ENCODE measurements at places on chromosomes 5 and 9.

DNA sequence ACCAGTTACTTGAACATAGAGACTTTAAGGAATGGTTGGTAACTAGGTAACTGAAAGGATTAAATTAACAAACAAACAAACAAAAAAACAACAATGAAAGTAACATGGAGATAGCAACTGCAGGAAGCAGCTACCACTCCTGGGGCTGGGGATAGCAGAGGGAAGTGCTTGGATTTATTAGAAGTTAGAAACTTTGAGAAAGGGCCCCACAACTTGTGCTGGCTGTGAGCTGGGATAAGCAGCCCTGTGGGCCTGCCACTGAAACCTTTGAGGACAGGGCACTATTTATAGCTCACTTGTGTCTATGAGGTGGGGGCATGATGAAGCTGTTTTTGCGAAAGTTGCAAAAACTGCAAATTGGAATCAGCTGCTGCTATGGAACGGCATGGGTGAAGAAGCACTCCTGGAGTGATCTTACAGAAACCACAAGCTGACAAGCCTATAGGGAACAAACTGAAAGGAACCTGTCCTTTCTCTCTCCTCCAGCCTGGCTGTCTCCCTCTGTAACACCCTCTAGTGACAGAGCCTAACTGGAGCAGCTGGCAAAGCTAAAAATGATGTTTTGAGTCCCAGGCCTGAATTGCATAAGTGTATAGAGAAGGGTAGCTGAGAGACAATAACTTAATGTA lies 91.4 kb upstream of the RANBP6 start:
- DNase-seq: no peak

GRCh38 chr9:7146582-7146981 lies 388.8 kb downstream of the KDM4C start:
- no peak for DNase-seq

- DNase-seq: no peak
Observed at GRCh38 chr9:133490865-133491655, 12.2 kb upstream of the SLC2A6 start.

DNA sequence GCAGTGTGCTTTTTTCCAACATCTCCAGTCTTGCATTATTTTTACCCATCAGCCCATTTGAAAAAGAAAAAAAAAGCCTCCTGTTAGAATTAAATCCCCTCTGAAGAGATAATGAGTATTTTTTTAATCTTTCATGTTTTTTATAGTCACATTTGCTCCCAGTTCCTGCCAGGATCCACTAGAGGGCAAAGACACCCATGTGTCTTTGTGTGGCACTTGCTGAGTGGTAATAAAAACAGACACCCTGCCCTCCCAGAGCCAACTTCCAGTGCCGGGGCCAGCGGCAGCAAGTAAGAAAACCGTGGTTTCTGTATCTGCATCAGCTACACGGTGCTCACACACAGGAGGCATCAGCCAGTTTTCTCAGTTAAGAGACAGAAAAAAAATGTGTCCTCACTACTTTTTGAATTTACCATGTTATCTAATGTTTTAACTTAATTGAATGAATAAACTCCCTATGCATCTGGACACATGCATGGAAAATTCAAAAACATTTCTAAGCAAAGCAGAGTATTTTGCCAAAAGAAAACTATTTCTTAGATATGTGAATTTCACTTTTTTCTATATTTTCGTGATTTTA lies 70.2 kb upstream of the PLEKHG4B start:
- DNase-seq: no peak

DNA sequence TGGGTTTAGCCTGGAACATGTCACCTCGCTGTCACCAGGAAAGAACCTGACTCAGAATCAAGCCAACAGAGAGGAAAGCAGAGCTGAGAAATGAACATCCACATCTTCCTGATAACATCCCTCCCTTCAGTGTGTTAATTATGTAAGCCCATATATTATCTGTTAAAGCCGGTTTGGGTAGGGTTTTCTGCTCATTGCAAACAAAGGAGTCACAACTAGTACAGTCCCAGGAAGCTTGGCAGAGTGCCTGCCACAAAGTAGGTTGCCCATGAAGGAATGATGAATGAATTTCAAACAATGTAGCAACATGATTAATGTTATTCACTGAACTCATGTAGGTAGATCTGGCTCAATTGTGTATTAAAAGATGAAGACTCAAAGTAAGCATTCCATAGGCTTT lies 10.4 kb upstream of the PPARGC1B start:
- DNase-seq: no peak

DNA sequence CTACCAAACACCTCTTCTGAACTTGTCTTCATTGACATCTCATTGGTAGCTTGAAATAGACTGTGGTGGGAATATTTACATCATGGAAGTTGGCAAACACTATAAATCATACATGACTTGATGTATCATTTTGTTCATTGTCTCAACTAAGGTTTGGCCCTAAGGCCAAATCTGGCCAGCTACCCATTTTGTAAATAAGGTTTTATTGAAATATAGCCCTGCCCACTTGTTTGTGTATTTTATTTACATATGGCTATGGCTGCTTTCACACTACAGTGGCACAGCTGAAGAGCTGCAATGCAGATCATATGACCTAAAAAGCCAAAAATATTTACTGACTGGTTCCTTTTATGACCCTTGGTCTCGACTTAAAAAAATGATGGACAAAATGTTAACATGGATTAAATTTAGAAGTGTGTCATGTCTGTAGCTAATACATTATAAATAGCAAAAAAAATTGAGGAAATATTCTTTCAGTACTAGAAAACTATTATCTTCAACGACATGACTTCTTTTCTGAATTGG lies 22.1 kb downstream of the FAM240B start:
- no peak for DNase-seq

DNA sequence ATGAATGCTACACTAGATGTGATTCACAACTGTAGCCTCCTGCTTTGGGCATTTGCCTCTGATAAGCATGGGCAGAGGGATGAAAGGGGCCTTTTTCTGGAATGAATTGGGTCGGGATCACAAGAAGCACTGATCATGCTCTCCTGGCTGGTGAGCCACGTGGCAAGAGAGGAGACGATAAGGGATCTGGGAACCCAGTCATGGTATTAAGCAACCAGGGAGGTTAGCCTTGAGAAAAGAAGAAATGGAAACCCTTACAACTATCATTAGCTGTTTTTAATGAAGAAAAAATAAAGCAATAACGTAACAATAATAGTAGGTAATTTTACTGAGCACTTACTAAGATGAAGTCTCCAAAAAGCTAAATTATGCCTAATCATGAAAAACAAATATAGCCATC lies 50.0 kb upstream of the RAI14 start:
- no peak for DNase-seq

DNA sequence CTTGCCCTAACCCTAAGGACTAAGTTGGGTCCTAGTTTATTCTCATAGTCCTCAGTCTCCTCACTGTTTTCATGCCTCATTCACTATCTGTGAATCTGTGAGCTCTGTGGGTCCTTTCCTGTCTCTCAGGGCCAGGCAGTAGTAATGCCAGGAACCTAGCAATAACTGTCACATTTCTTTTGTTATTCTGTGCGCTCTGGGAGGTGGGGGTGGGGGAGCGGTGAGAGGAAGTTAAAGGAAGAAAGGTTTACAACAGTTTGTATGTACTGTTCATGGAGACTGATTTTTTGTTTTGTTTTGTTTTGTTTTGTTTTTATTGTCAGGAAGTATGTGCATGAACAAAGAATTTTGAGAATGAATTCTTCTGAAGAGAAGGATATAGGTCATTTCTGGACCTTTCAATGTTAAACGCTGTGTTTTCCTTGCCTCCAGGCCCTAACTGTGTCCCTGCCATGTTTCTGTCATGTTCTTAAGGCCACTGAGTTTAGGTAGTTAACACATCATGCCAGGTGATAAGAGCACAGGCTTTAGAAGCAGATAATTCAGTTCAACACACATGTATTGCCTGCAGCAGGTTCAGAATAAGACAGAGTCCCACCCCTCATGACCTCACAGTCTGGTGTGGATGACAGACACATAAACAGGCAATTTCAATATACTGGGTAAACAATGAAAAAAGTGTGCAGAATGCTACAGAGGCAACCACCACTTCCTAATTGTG lies 13.3 kb upstream of the FEM1C start:
- no peak for DNase-seq

- no peak for DNase-seq
Observed at GRCh38 chr9:108671176-108671575, 184.6 kb downstream of the ACTL7B start.

GRCh38 chr9:120474591-120475243 lies 105.2 kb downstream of the CDK5RAP2 start:
- no peak for DNase-seq

- no peak for DNase-seq
Observed at GRCh38 chr5:77936365-77936693, 160.2 kb upstream of the TBCA start.

DNA sequence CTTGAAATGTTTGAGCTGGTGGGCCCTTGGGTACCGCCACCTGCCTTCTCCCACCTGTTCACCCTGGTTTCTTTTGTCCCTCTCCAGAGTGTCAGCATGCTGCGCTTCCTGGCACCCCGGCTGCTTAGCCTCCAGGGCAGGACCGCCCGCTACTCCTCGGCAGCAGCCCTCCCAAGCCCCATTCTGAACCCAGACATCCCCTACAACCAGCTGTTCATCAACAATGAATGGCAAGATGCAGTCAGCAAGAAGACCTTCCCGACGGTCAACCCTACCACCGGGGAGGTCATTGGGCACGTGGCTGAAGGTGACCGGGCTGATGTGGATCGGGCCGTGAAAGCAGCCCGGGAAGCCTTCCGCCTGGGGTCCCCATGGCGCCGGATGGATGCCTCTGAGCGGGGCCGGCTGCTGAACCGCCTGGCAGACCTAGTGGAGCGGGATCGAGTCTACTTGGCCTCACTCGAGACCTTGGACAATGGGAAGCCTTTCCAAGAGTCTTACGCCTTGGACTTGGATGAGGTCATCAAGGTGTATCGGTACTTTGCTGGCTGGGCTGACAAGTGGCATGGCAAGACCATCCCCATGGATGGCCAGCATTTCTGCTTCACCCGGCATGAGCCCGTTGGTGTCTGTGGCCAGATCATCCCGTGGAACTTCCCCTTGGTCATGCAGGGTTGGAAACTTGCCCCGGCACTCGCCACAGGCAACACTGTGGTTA lies 3.3 kb downstream of the ALDH1B1 start:
- DNase-seq: no peak

- no peak for DNase-seq
Observed at GRCh38 chr5:179226696-179227095, 118.6 kb downstream of the ADAMTS2 start.

GRCh38 chr9:137226338-137227053 lies 806 bp upstream of the RNF224 start:
- no peak for DNase-seq

DNA sequence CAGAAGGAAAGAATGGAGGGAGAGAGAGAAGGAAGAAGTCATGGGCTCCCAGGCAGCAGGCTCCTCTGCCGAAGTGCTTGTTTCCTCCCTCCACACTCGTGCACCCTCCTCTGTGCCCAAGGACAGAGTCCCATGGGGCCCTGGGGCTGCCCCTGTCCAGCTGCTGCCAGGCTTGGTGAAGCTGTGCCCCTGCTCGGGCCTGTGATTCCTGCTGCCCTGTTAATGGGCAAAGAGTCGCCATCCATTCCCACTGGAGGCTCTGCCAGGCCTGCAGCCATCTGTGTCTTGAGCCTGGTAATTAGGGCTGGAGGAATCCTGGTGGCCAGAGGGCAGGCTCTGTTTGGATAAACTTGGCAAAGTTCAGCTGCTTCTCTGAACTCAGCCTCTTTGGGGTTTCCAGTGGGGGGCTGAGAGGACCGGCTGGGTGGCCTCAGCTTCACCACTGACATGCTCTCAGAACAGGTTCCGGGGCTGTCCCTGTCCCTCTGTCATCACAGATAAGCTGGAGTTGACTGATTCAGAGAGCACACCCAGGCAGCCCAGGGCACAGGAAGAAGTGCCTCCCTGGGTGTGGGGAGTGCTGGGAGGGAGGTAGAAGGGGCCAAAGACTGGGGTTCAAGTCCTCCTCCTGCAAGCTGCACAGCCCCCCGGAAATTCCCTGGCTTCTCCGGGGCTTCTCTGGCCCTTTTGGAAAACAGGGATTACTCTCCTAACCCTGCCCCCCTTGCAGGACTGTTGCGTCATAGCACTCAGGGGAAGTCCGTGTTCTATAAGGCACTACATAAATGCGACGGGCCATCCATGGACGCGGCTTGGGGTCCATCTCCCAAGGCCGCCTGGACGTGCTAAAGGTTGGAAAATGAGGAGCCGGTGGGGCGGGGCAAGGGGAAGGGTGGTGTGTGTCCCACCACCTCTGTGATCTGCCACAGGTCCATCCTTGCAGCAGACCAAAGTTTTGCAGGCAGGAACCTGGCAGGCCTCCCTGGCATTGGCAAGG lies 154.8 kb downstream of the PAX5 start:
- DNase-seq: no peak

DNA sequence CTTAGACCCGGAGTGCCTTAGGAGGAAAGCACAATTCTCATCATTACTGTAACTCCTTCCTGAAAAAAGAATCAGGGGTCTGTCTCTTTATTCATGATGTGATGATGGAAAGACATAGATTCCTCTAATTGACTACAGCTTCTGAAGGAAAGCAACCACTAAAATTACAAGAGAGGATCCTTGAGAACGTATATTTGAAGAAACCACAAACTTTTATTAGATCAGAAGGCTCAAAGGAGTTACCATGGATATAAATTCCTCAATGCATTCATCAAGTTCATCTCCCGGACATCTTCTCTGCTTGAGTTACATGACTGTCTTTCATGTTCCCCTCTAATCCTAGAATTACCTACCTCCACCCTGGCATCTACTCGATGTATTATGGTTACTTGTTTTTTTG lies 104.1 kb upstream of the PAPPA start:
- DNase-seq: no peak

DNA sequence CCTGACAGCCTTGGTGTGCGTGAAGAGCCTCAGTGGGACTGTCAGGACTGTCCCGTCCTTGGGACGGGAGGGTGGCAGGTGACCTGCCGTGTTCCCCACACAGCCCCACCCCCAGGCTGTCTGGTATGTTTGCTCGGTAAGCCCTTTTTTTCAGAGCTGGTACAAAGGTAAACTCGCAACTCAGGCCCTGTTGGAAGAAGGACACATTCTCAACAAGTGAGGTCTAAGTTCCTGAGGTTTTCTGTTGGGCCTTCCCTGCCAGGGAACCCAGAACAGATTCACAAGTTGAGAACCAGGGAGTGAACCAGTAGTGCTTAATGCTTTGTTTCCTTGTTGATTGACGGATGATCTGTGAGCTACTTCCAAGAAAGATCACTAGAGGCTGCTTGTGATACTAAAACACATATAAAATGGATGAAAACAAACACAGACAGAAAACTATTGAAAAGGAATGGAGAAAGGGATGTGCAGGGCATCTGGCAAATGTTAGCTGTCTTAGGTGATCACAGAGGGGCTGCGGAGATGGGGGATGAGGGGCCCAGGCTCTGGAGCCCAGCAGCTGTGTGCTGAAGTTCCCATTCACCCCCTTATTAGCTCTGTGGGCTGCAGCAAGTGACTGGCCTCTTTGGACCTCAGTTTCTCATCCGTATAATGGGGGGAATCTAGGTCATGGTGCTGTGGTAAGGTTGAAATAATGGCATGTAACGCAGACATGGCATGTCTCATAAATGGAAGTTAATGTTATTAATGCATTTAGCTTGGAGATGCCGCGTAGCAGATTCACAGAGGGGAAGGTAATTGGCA lies 2.7 kb downstream of the NDST1 start:
- no peak for DNase-seq
